ENCODE measurements at places on chromosomes 16 and 17.

DNA sequence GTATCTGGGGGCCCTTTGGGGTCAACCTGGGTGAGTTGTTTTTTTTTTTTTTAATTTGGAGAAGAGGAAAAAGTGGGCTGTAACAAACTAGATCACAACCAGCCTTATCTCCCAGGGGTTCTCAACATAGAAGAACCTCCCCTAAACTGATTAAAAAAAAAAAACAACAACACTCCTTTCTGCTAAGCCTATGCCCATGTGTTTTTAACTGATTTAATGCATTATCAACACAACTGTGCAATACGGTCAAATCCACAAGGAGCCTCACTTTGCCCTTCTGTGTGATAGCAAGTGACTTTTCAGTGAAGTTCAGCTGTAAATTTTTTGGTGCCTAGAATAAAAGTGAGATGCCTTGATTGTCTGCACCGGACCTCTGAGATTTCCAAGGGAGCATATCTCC, 646 bp downstream of the MYH11 start:
- DNase-seq, result no peak

GRCh38 chr17:46042925-46043324, 43.9 kb downstream of the STH start:
- no peak for DNase-seq

GRCh38 chr16:64098451-64098850, 1023.4 kb downstream of the CDH11 start:
- DNase-seq, result no peak

- no peak for DNase-seq
Observed at GRCh38 chr17:49339354-49339753, 22.7 kb downstream of the ZNF652 start.

DNA sequence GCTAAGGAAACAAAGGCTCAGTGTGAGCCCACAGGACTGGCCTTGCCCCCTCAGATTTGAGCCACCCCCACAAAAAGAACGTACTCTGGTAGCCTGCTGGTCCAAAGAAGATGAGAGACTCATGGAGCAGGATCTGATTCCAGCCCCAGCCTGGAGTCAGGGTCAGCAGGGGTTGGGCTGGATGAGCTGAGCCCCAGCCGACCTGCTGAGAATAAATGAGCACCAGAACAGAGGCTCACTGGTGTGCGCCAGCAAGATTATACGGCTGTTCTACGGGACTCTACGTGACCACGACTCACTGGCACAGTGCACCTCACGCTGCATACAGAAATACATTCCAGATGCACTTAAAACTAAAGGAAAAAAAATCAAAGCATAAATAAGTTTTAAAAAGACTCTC, 186.0 kb upstream of the RPL38 start:
- DNase-seq, result no peak

GRCh38 chr17:33039874-33040273, 48.2 kb downstream of the SPACA3 start:
- DNase-seq, result no peak

- DNase-seq, result no peak
Observed at GRCh38 chr17:82910041-82910481, 70.2 kb upstream of the ZNF750 start.

- DNase-seq, result no peak
Observed at GRCh38 chr16:23504453-23505179, 5.7 kb downstream of the GGA2 start.

DNA sequence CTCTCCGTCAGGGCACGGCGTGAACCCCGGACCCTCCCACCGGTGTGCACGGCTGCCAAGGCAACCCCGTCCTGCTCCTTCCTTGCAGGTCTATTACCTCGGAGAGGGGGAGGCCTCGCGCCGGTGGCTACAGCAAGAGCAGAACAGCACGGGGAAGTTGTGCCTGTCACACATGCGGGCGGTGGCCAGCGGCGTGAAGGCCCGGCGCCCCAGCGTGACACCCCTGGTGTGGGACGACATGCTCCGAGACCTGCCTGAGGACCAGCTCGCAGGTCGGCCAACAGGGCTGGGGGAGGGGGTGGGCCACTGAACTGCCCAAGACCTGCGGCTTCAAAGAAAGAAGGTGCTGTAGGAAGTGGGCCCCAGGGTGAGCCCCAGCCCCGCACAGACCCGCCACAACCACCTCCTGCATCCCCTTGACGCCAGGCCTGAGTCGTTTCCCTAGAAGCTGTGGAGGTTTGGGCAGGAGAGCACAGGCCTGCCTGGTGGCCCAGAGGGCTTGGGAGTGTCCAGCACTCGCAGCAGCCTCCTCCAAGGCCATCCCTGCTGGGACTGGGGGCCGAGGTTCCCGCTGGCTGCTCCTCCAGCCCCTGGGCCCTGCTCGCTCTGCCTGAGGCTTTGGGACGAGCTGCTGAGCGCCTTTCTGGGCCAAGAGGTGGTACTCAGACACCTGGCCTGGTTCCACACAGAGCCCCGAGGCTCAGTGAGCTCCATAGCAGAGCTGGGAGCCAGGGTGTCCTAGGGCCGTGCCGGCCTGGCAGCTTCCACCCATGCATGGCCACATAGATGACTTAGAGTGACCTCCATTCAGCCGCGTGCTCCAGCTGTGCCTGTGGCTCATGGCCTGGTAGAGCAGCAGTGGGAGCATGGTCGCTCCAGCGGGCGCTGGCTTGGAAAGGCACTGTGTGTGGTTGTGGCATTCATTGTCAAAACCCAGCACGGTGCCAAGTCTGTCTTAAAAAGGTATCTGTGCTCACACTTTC, 14.7 kb downstream of the CYBC1 start:
- DNase-seq, result no peak
